Esophagus squamous epithelium (tissue), 5 donors: ENCODE measurements at places on chromosomes 5 and 9. TPM values are rescaled to one million over a fixed set of nuclear protein-coding genes. Genes with fewer than 3 reads are reported as not detected.

DNA sequence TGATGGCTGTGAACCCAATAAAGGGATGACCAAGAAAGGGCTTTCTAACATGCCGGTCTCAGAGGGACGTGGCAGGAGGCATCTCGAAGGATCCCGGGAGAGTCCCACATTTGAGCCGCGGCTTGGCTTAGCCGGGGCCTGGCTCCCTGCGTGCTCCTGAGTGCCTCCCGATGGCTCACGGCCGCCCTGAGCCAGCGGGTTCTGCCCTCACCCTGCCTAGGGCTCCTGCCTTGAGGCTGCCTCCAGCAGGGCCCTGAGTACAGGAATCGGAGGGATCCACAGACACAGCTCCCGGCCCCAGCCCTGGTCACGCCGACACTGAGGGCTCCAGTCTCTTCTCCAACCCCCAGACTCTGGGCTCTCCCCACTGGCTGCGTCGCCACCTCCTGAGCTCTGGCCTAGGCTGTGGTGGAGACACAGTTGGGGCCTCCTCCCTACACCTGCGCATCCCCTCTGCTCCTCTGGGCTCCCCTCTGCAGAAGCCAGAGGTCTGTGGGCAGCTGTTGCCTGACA, 44.1 kb upstream of the RXRA start:
- no peak for DNase-seq
- no peaks in the 10 kb centered on the region for H3K36me3 ChIP-seq
- H3K4me1 ChIP-seq: peaks cover 17% of the 10 kb centered on the region

- H3K27me3 ChIP-seq: no peaks in the 10 kb centered on the region
- no peak for DNase-seq
Observed at GRCh38 chr5:80364892-80365291, 43.0 kb upstream of the ZFYVE16 start.

GRCh38 chr5:35815089-35815936, 41.4 kb upstream of the IL7R start:
- H3K4me3 ChIP-seq: no peak overlapping the region
- H3K4me1 ChIP-seq: no peaks in the 10 kb centered on the region

- H3K27me3 ChIP-seq: no peaks in the 10 kb centered on the region
- no peak overlapping the region for H3K27ac ChIP-seq
- DNase-seq: no peak
Observed at GRCh38 chr5:159316519-159317383, 13.5 kb downstream of the IL12B start.

GRCh38 chr5:147240266-147240985, 5.6 kb downstream of the STK32A start:
- no peak for DNase-seq
- no peak overlapping the region for H3K27ac ChIP-seq
- H3K27me3 ChIP-seq: no peaks in the 10 kb centered on the region
- H3K4me1 ChIP-seq: no peaks in the 10 kb centered on the region
- no peak overlapping the region for H3K4me3 ChIP-seq

GRCh38 chr5:167472566-167473108, 818.8 kb upstream of the WWC1 start:
- no peaks in the 10 kb centered on the region for H3K4me1 ChIP-seq
- no peak overlapping the region for H3K27ac ChIP-seq
- DNase-seq: no peak
- H3K4me3 ChIP-seq: no peak overlapping the region
- no peaks in the 10 kb centered on the region for H3K36me3 ChIP-seq

DNA sequence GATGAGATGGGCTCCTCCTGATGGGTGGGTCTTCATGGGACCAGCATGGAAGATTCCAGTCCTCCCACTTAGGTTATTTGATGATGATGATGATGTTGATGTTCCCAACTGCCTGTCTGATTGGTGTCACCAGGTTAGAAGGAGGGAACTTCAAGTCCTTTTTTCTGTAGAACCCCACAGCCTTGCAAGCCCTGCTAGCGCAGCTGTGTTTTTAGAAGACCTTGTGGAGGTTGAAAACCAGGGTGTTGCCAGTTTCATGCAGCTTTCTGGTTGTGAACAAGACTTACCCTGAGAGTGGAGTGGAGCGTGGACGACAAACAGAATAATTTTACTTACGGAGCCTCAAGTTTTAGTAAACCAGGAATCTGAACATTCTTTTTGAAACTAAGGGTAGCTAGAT, 83.0 kb downstream of the TRIO start:
- no peaks in the 10 kb centered on the region for H3K27me3 ChIP-seq
- no peaks in the 10 kb centered on the region for H3K4me1 ChIP-seq

- peak overlapping the region; percentile 70 for H3K27ac ChIP-seq
- DNase-seq: peak; percentile 30
- no peaks in the 10 kb centered on the region for H3K36me3 ChIP-seq
- no peaks in the 10 kb centered on the region for H3K27me3 ChIP-seq
- peaks cover 46% of the 10 kb centered on the region for H3K4me1 ChIP-seq
Observed at GRCh38 chr5:141637767-141638419, 1.1 kb downstream of the RELL2 start.

- no peaks in the 10 kb centered on the region for H3K36me3 ChIP-seq
- no peaks in the 10 kb centered on the region for H3K4me1 ChIP-seq
- DNase-seq: no peak
- no peak overlapping the region for H3K27ac ChIP-seq
- H3K4me3 ChIP-seq: no peak overlapping the region
Observed at GRCh38 chr5:73768-74502, 18.0 kb upstream of the PLEKHG4B start.

DNA sequence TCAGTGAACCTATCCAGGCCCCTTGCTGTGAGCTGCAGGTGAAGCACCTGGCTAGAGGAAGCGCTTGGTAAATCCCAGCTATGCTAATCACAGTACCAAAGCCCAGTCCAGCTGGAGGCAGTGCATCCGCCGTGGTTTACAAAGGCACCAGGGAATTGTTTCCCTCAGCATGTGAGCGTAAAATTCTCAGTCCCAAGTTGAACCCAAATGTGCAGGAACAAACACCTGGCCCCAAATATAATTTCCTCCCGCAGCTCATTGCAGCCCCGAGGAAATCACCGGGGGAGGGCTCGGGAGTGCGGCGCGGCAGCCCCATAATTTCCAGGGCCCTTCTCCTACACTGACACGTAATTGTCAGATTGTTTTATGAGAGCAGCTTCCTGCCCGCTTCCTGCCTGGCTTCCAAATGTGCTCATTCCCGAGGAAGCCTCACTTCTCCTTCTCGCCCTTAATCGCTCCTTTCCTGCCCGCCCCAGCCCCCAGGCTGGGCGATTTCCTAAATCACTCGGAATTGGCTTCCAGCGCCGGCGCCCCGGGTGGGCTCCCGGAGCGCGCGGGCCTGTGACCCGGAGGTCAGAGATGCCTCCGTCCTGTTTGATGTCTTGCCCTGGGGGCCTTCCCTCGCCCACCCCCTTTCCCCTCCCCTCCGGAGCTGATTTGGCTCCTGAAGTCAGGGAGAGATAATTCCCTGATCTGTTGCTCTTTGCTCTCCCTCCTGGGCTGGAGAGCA, 134.4 kb downstream of the FGF1 start:
- no peaks in the 10 kb centered on the region for H3K36me3 ChIP-seq
- H3K27ac ChIP-seq: no peak overlapping the region
- H3K27me3 ChIP-seq: no peaks in the 10 kb centered on the region
- DNase-seq: no peak
- peak overlapping the region; percentile 16 for H3K4me3 ChIP-seq
- H3K4me1 ChIP-seq: peaks cover 17% of the 10 kb centered on the region

DNA sequence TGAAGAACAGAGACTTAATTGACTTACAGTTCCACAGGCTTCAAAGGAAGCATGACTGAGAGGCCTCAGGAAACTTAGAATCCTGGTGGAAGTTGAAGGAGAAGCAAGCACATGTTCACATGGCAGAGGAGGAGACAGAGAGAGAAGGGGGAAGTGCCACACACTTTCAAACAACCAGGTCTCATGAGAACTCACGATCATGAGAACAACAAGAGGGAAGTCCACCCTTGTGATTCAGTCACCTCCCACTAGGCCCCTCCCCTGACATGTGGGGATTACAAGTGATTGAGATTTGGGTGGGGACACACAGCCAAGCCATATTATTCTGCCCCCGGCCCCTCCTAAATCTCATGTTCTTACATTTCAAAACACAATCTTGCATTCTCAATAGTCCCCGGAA, 19.5 kb downstream of the NR3C1 start:
- no peaks in the 10 kb centered on the region for H3K36me3 ChIP-seq
- H3K4me1 ChIP-seq: peaks cover 9% of the 10 kb centered on the region
- no peak overlapping the region for H3K27ac ChIP-seq

DNA sequence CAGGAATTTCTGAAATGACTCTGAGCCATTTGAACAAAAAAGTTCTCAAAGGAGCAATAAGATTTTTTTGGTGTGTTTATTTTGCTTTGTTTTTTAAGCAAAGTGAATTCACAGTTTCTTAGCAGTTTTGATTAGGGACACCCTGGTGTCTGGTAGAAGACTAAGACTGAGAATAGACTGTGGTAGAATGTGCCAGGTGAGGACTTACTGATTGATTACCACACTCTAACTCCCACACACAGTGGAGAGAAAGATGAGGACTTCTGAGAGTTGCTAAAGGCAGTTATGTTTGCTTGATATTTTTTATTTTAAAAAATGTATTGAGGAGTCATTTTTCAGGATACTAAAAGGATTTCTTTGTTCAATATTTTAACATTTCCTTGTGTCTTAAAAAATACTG, 175.1 kb downstream of the CD180 start:
- DNase-seq: no peak
- H3K4me3 ChIP-seq: no peak overlapping the region
- H3K27ac ChIP-seq: peak overlapping the region; percentile 72
- H3K4me1 ChIP-seq: peaks cover 30% of the 10 kb centered on the region

- no peak for DNase-seq
- no peak overlapping the region for H3K27ac ChIP-seq
- H3K27me3 ChIP-seq: no peaks in the 10 kb centered on the region
- peaks cover 3% of the 10 kb centered on the region for H3K4me1 ChIP-seq
- peaks cover 8% of the 10 kb centered on the region for H3K36me3 ChIP-seq
Observed at GRCh38 chr9:129121483-129121882, 10.3 kb downstream of the PTPA start.

GRCh38 chr5:179404321-179405053, 59.2 kb upstream of the ADAMTS2 start:
- DNase-seq: no peak
- H3K36me3 ChIP-seq: no peaks in the 10 kb centered on the region
- no peak overlapping the region for H3K27ac ChIP-seq
- H3K27me3 ChIP-seq: no peaks in the 10 kb centered on the region
- no peak overlapping the region for H3K4me3 ChIP-seq

CCL19 gene
- 1.2 TPM for total RNA-seq

CDH6 gene
- total RNA-seq: 5.0 TPM

AHRR gene
- 1.0 TPM for total RNA-seq

DBH gene
- not detected for total RNA-seq
